ENCODE measurements at places on chromosomes 16 and 17.

DNA sequence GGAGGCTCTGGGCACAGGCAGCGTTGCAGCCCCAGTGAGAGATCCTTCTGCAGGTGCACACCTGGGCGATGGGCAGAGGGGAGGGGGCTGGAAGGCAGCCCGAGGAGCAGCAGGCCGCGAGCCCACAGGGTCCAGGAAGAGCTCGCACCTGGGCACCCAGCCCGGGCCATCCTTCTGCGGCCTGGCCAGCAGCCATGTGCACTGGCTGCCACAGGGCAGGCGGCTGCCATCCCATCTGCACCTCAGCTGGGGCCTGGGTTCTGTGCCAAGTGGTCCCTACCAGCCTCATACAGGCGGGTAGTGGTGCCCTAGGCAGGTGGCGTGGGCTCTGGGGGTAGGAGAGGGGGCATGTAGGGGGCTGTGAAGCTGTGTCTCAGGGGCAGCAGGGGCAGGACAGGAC is 197.2 kb downstream of the RBFOX3 start:
- no peak for DNase-seq
- no peaks in the 10 kb centered on the region for H3K36me3 ChIP-seq
- H3K4me3 ChIP-seq = no peak overlapping the region
- H3K27me3 ChIP-seq = no peaks in the 10 kb centered on the region
- H3K27ac ChIP-seq = no peak overlapping the region

DNA sequence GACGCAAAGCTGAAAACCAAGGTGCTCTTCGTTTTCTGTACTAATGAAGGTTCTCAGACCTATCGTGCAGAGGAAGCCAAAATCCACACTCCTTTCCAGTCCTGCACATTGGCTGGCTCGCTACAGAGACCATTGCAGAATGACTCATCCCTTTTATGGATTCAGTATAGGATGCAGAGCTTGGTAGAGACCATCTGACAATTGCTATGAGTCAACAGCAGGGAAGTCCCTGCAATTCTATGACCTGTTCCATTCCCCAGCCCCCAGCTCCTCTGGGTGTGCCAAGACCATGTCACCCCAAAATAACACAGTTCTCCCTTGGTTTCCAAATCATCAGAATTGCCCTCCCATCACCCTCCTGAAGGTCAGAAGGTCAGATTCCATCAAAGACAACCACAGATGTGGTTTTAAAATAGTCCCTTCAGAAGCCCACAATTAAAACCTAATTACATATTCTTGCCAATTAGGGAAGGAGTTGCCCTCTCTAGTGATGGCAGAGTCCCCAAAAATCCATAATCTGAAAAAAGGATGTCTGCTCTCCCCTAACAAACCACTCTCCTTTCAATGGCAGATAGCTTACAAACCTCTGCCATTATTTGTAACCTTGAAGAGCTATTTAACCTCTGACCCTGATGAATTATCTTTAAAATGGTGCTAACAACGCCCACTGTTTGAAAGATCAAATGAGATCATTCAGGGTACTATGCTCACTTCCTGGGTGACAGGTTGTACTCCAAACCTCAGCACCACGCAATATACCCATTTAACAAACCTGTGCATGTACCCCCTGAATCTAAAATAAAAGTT is 108.2 kb upstream of the RBBP6 start:
- no peak overlapping the region for H3K4me3 ChIP-seq
- no peaks in the 10 kb centered on the region for H3K4me1 ChIP-seq
- DNase-seq = no peak
- no peaks in the 10 kb centered on the region for H3K36me3 ChIP-seq
- H3K27me3 ChIP-seq = no peaks in the 10 kb centered on the region

DNA sequence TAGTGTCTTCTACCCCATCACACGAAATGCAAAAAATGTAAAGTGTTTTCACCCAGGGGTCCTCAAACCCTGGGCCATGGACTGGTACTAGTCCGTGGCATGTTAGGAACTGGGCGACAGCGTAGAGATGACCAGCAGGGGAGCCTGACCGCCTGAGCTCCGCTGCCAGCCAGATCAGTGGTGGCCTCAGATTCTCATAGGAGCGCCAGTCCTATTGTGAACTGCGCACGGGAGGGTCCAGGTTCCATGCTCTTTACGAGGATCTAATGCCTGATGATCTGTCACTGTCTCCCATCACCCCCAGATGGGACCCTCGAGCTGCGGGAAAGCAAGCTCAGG is 4.5 kb downstream of the SCARF1 start:
- H3K27ac ChIP-seq = no peak overlapping the region
- no peak overlapping the region for H3K4me3 ChIP-seq
- no peaks in the 10 kb centered on the region for H3K36me3 ChIP-seq
- DNase-seq = no peak

- no peaks in the 10 kb centered on the region for H3K36me3 ChIP-seq
- no peak for DNase-seq
- H3K4me3 ChIP-seq = no peak overlapping the region
- H3K4me1 ChIP-seq = peaks cover 1% of the 10 kb centered on the region
Observed at GRCh38 chr17:6534846-6535514, 21.4 kb downstream of the PITPNM3 start.

DNA sequence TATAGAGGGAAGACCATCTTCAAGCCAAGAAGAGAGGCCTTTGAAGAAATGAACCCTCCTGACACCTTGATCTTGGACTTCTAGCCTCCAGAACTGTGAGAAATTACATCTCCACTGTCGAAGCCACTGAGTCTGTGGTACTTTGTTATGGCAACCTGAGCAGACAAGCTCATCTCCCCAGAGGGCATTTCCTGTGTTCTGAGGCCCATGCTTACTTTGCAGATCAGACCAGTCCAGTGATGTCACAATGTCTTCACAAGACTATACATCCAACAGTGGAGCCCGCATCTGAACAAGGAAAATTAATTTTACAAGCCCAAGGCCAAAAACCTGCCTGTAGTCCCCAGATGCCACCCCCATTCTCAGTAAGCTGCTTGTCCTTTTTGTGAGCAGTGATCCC is 14.8 kb upstream of the C17orf113 start:
- H3K4me3 ChIP-seq = no peak overlapping the region
- H3K27ac ChIP-seq = no peak overlapping the region
- H3K36me3 ChIP-seq = no peaks in the 10 kb centered on the region
- no peaks in the 10 kb centered on the region for H3K4me1 ChIP-seq

DNA sequence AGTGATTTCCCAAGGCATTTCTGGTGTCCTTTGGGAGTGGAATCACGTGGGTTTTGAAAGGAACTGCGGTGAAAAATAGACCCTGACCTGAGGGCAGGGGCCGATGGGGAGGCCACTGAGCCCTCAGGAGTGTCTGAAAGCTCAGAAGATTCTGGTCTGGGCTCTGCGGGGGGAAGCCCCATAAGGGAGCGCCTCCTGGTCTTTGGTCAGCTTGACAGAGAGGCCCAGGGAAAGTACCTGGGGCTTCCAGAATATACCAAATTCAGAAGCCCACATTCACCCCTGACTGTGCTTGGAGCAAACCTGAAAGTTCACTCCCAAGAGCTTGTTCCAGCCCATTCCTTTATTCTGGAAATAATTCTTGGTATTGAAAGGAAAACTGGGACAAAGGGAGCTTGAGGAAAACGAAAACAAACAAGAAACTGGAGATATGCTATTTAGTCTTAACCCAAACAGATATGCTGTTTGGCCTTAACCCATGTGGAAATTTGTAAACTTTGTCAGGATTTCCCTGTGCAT is 23.2 kb upstream of the NAGLU start:
- peak overlapping the region; percentile 77 for H3K27ac ChIP-seq
- peak; percentile 54 for DNase-seq
- no peaks in the 10 kb centered on the region for H3K27me3 ChIP-seq
- no peaks in the 10 kb centered on the region for H3K36me3 ChIP-seq
- H3K4me1 ChIP-seq = peaks cover 37% of the 10 kb centered on the region

DNA sequence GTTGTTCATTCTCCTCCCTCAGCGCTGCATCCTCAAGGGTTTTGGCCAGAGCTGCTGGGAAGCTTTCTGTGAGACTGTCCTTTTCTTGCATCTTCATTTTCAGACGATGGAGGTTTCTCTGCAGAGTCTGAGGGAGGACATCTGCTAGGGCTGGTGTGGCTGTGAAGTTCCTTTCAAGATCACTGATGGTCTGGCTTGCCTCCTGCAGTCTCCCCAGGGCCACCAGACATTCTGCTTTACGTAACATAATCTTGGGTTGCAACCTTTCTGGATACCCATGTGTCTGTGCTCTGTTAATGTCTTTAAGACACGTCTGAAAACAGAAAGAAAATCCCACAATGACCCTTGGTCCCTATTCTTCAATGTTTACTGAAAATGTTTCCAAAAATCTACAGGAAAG is 29.0 kb downstream of the SMYD4 start:
- DNase-seq = no peak
- no peak overlapping the region for H3K4me3 ChIP-seq
- H3K27me3 ChIP-seq = no peaks in the 10 kb centered on the region
- no peak overlapping the region for H3K27ac ChIP-seq
- H3K4me1 ChIP-seq = no peaks in the 10 kb centered on the region
- H3K36me3 ChIP-seq = no peaks in the 10 kb centered on the region

GRCh38 chr16:48361540-48362144 is 23.6 kb downstream of the SIAH1 start:
- DNase-seq = no peak
- H3K4me1 ChIP-seq = peaks cover 13% of the 10 kb centered on the region
- H3K27me3 ChIP-seq = no peaks in the 10 kb centered on the region
- no peak overlapping the region for H3K27ac ChIP-seq

DNA sequence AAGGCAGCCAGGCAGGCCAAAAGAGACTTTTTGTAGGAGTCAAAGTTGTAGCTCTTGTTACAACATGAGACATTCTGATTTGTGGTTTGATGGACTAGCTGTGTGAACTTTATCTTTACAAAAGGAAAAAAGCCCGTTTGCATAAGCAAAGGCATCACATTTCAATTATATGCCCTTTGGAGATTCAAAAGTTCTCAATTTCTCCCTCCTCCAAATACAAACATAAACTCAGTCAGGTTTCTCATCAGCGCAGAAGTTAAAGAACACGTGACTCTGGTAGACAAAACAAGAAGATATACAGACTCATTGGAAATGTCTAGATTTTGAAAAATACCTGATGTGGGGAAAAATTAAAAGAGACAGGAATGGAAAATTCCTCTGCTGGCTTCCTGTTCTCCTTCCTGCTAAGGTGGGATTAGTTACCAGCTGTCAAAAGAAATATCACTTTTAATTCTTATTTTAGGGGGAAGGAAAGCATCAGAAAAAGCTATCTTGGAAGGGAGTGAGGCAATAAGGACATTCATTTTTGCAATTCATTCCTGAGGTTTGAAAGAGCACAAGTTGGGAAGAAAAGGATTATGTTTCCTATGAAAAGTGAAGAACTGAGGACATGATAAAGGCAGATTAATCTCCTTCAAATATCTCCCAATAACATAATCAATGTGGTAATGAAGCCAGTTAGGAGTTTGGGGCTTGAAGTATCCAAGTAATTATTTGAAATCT is 4.6 kb upstream of the KCNJ16 start:
- no peaks in the 10 kb centered on the region for H3K36me3 ChIP-seq
- H3K27ac ChIP-seq = peak overlapping the region; percentile 18
- H3K4me3 ChIP-seq = no peak overlapping the region
- DNase-seq = no peak
- H3K4me1 ChIP-seq = peaks cover 4% of the 10 kb centered on the region

DNA sequence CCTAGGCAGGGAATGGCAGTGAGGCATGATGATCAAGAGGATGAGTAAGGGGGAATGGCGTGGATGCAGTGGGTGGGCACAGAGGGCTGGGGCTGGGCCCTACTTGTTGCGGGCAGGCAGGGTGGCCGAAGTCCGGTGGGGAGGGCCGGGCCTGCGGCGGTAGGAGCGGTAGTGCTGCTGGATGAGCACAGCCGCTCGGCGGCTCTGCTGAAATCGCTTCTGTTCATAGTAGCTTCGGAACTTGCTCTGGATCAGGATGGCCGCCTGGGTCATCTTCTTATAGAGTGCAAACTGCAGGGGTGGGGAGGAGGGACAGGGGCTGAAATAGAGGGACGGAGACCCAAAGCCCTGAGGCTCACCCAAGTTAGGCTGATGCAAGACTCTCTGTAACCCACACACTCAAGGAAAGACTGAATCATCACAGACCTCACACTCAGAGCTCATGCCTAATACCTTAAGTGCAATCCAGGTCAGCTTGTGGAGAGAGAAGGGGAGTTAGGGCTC is 1.5 kb upstream of the SPAG7 start:
- H3K4me1 ChIP-seq = peaks cover 8% of the 10 kb centered on the region
- no peaks in the 10 kb centered on the region for H3K27me3 ChIP-seq
- no peak overlapping the region for H3K27ac ChIP-seq
- H3K36me3 ChIP-seq = no peaks in the 10 kb centered on the region
- peak; percentile 35 for DNase-seq

DNA sequence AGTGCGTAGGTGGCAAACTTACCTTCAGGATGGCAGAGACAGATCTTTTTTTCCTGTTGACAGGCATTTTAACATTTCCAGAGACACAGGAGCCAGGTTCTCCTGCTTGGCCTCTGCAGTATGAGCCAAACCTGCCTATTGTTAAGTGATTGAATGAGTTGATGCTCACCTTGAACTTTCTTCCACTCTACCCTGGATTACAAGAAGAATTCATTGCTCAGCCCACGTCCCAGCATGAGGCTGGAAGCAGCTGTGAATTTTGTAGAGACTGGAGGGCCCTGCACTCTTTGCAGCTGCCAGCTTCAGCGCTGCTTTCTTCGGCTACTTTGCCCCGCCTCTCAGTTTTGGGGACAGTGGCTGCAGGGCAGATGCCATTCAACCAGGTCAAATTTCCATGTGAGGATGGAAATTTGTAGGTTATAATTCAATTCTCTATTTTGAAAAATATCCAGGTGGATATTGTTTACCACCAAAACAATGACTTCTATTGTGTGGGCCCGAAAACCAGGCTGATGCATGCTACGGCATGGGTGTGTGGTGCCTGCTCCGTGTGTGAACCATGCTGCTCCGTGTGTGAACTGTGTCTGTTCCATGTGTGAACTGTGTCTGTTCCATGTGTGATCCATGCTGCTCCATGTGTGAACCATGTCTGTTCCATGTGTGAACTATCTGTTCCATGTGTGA is 75.2 kb upstream of the METTL9 start:
- no peaks in the 10 kb centered on the region for H3K27me3 ChIP-seq
- no peak for DNase-seq
- H3K36me3 ChIP-seq = no peaks in the 10 kb centered on the region
- H3K4me1 ChIP-seq = peaks cover 3% of the 10 kb centered on the region
- no peak overlapping the region for H3K4me3 ChIP-seq

DNA sequence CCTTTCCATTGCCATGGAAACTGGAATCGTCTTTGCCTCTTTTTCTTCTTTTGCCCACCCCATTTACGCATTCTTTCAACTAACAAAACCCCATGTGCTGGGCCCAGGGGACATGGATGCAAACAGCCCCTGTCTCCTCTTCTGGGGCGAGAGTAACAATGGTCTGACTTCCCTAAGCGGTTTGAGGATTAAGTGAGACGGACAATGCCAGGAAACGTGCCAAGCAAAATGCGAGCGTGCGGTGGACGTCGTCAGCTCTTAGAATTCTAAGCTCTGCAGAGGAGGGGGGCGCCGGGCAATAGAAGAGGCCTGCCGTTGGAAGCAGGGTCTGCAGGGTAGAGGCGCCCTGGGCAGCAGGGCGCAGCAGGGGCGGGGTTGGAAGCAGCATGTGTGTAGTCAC is 42.4 kb upstream of the JPH3 start:
- H3K4me3 ChIP-seq = no peak overlapping the region
- H3K36me3 ChIP-seq = no peaks in the 10 kb centered on the region
- H3K4me1 ChIP-seq = peaks cover 15% of the 10 kb centered on the region
- H3K27ac ChIP-seq = no peak overlapping the region

GRCh38 chr16:28087675-28088300 is 24.3 kb upstream of the GSG1L start:
- no peaks in the 10 kb centered on the region for H3K36me3 ChIP-seq
- H3K27ac ChIP-seq = no peak overlapping the region
- no peak for DNase-seq
- H3K4me1 ChIP-seq = no peaks in the 10 kb centered on the region
- no peaks in the 10 kb centered on the region for H3K27me3 ChIP-seq
- H3K4me3 ChIP-seq = no peak overlapping the region

Data from ovary (tissue), 10 donors.